ENCODE measurements at places on chromosomes 5 and 9.

- DNase-seq: no peak
Observed at GRCh38 chr5:53871050-53871449, 310.6 kb downstream of the NDUFS4 start.

DNA sequence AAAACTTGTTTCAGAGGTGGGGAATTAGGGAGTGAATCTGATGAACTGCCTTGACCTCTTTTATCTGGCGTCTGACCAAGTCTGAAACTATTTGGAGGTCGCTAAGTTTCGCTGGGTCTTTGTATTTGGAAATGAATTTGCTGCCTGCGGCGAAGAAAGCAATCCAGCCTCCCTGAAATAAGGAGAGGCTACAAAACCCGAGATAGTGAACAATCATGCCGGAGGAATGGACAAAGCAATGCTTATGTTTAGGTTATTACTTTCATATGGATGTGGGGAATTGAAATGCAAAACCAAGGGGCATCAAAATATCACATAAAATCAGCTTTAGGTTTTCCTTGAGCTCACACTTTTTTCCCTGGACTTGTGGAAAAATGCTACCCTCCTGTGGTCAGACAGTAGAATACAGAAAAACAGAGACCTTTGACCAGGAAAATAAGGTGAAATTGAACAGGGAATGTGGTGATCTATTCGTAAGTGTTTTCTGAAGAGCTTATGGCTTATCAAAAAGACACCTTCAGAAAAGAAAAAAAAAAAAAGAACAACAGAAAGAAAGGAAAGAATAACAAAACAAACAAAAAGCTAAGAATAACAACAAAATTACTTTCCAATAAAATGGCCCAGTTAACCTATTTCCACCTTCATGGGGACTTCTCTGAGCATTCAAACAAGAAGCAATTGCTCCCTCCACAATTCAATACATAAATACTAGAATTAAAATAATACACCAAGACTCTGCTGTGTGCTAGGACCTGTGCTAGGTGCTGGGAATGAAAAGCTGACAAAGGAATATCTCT, 68.6 kb upstream of the DPYSL3 start:
- peak; percentile 8 for DNase-seq

DNA sequence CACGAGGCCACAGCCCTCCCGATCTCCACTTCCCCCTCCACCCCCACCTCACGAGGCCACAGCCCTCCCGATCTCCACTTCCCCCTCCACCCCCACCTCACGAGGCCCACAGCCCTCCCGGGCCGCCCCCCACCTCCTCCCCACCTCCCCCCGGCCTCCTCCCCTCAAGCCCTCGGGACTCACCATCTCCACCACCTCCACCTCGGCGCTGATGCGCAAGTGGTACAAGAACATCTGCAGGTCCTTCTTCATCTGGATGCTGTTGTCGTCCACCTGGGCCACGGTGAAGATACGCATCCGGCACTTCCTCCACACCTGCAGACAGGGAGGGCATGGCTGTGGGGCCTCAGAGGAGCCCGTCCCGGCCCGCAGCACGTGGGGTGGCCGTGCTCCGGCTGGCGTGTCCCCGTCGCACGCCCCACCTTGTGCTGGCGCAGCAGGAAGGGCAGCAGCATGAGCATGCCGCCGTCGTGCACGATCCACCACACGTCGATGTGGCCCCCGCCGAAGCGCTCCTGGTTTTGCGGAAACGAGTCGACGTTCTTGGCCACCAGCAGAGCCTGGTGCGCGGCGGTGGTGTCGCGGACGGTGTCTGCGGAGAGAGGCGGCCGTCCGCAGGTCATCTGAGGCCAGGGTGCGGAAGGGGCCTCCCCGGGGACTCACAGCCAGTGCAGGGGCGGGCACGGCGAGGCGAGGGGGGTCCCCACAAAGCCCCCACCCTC, 48.0 kb downstream of the SLC12A7 start:
- DNase-seq: no peak

- no peak for DNase-seq
Observed at GRCh38 chr5:179792612-179793467, 946 bp upstream of the LTC4S start.

DNA sequence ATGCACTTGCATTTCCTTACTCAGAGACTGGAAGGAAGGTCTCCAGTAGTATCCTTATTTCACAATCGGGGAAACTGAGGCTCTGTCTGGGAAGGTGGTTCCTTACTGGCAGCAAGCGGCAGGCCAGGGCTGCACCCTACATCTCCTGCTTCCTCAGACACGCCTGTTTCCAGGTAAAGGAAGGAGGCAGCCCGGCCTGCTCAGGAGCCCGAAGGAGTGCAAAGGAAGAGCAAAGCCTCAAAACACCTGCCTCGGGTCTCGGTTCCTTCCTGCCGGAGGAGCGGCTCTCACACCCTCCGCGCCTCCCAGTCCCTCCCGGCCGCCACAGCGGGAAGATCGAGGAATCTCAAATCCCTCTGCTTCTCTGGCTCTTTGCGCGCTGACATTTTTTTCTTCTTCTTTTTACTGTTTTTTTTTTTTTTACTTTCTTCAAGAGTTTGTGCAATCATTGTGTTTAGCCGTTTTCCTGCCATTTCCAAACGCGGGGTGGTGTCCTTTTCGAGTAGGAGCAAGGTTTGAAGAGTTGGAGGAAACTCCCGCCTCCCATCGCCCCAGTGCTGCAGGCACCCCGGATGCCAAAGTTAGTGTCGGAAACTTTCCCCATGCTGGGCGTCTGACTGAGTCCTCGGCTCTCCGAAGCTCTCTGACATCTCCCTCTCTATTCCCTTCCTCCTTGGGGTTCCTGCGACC, 1.0 kb downstream of the GGTA1 start:
- peak; percentile 53 for DNase-seq

DNA sequence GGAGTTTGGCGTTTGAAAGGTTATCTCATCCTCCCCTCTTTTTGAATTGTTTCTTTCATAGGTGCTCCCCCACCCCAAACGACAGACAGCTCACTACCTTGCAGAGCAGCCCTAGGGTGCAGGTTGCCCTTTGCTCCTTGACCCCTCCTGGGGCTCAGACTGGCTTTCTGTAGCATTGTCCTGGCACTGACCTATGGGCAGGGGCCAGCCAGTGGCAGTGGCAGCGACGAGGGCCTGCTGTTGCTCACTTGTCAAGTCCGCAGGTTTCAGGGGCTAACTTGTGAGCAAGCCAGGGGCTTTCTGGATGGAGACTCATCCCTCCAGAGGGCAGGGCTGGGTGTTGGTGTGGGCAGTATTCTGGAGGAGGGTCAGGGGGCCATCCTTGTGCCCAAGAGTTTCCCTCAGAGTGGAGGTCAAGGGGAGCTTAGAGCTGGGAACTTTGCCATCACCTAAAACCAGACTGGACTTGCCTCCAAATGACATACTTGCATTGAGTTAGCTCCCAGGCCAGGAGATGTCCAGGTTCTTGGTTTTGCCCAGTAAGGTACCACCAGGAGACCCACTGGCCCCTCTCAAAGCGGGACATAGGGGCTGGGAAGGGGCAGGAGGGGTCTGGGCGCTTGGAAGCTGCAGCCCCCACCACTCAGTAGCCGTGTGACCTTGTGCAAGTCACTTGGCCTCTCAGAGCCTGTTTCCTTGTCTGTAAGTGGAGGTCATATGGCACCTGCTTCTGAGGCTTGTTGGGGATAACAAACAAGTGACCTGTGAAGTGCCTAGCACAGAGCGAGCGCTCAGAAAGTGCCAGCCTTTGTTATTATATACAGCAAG, 53.5 kb upstream of the CDKN2AIPNL start:
- DNase-seq: no peak

DNA sequence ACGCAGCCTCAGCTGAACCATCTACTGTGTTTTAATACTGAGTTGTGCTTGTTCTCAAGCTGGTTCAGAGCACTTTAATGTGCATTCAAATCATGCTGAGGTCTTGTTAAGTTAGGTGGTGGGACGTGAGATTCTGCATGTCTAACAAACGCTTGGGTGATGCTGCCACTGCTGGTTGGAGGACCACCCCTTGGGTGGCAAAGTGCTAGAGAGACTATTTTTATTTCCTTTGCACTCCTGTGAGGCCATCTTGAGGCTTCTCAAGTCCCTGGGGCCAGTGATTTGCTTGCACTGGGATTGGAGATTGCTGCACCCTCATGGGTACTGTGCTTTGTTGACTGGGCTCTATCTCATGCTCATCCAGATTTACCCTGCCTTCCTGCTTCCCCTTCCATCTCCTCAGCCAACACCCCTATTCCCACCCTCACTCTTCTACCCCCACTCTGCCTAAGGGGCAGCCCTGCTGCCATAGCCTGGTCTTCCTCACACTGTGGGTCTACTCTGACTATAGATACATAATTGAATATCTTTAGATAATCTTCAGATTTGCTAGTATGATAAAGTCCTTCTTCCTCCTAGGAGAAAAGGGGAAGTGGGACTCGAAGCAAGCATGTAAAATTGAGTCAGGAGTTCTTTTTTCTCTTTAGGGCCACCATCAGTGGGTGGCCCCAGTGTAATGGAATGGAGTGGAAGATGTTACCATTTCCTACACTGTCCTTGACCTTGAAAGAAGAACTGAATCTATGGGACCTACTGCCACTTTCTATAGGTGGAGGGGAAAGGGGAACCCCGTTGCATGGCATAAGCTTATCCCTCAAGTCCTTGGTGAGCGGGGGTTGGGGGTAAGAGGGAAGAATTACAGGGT, 45.1 kb upstream of the SUB1 start:
- DNase-seq: no peak

- no peak for DNase-seq
Observed at GRCh38 chr5:132090107-132090506, 16.5 kb downstream of the CSF2 start.

- DNase-seq: no peak
Observed at GRCh38 chr5:131005963-131006684, 158.9 kb downstream of the HINT1 start.

GRCh38 chr5:127076315-127077129, 3.2 kb upstream of the C5orf63 start:
- DNase-seq: no peak

GRCh38 chr5:138336952-138337684, 948 bp upstream of the FAM53C start:
- peak; percentile 75 for DNase-seq

- DNase-seq: peak; percentile 40
Observed at GRCh38 chr5:60886158-60886557, 42.1 kb upstream of the ELOVL7 start.

- DNase-seq: no peak
Observed at GRCh38 chr9:87592554-87593358, 95.1 kb downstream of the DAPK1 start.

DNA sequence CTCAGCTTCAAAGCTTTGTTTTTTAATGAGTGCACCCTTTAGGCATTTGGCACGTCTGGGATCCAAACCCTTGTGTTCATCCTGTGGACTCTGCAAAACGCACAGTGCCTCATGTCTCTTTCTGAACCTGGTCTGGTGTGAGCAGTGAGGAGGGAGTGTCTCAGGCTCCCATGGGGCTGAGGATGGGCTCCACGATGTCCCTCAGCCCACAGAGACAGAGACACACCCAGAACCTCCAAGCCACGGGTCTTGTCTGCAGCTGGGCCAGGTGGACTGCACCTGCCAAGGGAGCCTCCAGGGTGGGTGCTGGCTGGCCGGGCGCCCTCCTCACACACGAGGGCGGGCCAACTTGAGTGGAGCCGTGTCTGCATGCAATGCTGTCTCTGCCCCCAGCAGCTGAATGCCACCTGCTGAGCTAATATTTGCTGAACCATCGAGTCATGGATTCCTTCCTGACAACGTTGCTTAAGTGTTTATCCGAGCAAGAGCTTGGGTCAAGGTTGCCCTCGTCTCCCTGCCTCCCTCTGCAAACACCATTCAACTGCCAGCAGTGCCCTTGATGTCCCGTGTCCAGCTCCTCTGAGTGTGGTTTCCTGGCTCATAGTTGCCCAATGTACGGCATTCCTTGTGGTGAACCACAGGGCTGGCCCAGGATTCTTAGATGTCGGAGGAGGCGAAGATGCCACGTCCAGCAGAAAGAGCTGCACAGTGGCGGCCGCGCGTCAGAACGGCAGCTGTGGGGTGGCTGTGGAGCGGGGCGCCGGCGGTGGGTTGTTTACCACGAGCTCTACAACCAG, 31.4 kb upstream of the LPCAT1 start:
- DNase-seq: no peak

GRCh38 chr5:73448463-73449136, at the start of gene FOXD1:
Gene FOXD1 (minus strand): TSS chr5:73448777. CDS start chr5:73448362, 415 bp downstream.
- peak; percentile 77 for DNase-seq

- no peak for DNase-seq
Observed at GRCh38 chr9:11962327-11962726, 730.9 kb upstream of the TYRP1 start.

DNA sequence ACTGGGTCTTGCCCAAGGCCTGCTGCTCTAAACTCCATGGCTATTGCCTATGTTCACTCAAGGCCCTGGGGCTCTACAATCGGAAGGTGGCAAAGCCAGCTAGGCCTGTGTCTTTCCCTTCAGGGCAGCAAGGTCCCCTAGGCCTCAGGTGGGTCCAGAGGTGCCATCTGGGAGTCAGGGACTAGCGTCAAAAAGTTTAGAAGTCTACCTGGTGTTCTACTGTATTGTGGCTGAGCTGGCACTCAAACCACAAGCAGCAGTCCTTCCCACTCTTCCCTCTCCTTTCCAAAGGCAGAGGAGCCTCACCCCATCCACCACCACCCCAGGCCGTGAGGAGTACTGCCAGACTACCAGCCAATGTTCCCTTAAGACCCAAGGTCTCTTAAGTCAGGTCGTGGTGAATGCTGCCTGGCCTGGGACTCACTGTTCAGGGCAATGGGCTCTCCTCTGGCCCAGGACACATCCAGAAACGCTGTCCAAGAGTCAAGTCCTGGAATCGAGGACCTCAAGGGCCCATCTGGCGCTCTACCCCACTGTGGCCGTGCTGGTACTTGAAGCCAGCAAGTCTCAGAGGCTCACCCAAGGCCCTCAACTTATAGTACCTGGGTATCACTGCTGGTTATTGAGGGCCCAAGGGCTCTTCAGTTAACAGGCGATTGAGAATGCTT, 13.0 kb upstream of the SARDH start:
- DNase-seq: no peak

- no peak for DNase-seq
Observed at GRCh38 chr5:82858151-82859025, 218.8 kb downstream of the TMEM167A start.

GRCh38 chr9:133527444-133527920, 2.7 kb upstream of the MYMK start:
- DNase-seq: no peak

GRCh38 chr5:128669803-128670202, 131.8 kb upstream of the FBN2 start:
- DNase-seq: no peak

- DNase-seq: no peak
Observed at GRCh38 chr5:81297531-81297930, 3.9 kb upstream of the ZCCHC9 start.

GRCh38 chr9:128503870-128504269, 649 bp upstream of the GLE1 start:
- DNase-seq: peak; percentile 17

- DNase-seq: peak; percentile 14
Observed at GRCh38 chr5:31638345-31638744, 586 bp upstream of the PDZD2 start.

DNA sequence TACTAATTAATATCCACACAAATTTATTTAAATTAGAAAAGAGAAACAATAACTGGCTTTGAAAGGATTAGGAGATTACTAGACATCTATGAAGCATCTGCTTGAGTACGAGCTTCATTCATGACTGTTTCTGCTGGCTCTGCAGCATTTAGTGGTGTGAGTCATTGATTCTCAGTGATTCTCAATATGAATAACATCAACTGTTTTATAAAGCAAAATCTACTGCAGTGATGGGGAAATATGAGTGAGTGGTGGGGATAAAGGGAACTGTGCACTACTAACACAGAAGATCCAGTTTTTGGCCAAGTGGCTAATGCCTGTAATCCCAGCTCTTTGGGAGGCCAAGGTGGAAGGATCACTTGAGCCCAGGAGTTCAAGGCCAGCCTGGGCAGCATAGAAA, 8.4 kb downstream of the FNBP1 start:
- no peak for DNase-seq

All from HuH-7 (cell line).